Progenitor cell of endocrine pancreas (in vitro differentiated cells): ENCODE measurements at places on chromosomes 2 and 18. TPM values are rescaled to one million over a fixed set of nuclear protein-coding genes. Genes with fewer than 3 reads are reported as not detected.

DNA sequence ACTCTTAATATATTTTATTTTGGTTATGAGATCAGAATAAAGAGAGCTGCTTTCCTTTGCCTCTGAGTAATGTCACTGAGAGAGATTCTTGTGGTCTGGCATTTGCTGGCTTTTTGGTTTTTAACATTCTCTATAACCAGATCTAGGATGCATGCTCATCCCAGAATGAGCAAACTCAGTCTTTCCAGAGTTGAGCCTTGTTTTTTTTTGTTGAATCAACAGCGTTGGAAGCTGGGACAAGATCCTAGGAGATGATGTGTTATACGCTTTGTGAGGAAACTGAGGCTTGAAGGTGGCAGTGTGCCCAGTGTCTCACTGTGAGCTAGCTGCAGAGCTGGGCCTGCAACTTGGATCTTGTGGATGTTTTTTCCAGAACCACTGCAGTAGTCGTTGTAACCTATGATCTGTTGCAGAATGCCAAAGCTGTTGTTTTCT lies 19.5 kb downstream of the MYO1B start:
- DNase-seq: no peak

DNA sequence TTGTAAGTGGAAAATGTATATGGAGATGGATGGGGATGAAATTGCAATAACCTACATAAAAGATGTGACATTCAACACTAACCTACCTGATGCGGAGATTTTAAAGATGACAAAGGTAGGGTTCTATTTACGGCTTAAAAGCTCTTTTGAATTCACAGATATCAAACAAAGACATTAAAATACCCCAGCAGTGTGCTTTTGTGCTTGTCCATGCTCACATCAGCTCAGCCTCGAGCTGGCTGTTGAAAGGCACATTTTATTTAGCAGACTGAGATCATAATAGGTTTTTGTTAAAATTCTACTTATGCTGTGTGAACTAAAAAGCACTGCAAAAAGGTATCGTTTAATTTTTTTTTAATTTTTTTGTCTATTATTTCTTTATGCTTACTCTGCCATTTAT lies 96.0 kb upstream of the CDCA7 start:
- no peak for DNase-seq

DNA sequence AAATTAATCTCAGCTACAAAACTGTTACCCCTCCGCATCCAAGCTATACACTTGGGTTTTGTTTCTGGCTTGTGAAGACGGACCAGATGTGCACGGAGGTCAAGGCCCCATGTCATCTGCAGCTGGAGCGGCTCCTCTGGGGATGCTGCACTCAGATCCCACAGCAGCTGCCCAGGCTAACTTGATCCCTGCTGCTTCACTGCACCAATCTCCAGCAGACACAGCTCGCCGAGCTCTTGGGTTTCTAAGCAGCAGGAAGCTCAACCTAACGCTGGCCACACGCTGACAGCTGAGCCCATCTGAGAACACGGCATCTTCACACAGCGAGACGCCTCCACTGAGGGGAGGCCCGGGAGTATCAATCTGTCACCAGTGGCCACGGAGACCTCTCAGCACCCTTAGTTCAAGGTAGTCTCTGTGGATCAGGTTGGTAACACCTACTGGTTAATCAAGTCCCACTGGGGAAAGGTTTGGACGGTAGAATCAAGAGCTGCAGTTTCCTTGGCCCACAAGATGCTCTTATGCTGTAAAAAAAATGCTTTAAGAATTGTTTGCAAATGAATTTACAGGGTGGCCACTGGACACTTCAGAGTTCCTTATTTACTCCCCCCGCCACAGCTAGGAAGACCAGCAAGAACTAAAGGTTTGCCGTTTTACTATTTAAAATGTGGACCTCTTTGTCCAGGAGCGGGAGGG lies 67.5 kb downstream of the EMILIN2 start:
- DNase-seq: no peak

DNA sequence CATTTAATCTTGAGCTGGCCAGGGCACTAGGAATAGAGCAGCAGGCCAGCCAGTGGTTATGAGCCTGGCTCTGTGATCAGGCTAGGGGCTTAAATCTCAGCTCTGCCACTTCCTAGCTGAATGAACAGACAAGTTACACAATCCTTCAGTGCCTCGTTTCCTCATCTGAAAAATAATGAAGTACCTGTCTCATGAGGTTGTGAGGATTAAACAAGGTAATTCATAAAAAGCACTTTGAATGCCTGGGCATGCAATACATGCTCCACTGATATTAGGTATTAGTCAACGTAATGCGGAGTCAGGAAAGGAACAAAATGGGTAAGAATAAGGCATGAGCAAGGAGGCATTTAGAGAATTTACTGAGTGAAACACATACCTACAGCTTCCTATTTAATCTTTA lies 100.2 kb downstream of the CCBE1 start:
- no peak for DNase-seq

DNA sequence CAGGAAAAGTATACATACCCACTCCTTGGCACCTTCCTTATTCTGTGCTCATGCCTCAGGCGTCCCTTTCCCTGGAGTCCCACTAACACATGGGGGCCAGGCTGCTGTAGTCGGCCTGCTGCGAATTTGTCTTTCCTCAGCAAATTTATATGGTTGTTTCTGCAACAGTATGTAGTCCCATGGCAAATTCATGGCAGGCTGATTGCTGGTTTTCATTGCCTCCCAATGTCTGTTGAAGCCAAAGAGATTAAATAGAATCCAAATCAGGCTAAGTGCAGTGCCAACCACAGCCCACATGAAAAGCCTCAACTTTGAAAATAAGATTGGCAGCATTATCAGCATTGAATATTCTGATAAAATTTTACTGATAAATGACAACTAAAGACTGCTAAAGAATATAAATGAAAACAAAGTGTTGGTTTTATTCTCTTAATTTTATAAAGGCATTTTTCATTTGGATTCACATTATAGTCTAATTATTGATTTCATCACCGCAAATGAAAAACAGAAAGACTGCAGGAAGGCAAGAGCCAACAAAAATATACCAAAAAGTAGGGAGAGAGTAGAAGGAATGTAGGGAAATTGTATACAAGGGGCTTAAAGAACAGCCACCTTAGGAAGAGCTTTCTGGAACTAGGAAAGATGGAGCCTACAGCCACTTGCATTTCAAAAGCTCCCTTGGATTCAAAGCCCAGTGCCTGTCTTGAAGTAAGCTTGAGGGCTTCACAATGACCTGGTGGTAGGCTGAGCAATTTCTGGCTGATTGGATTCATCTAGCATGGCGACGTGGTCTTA lies 283.7 kb upstream of the MMADHC start:
- DNase-seq: no peak

- DNase-seq: no peak
These were observed 343.5 kb downstream of the MTX2 start for GRCh38 chr2:176612736-176613135.

DNA sequence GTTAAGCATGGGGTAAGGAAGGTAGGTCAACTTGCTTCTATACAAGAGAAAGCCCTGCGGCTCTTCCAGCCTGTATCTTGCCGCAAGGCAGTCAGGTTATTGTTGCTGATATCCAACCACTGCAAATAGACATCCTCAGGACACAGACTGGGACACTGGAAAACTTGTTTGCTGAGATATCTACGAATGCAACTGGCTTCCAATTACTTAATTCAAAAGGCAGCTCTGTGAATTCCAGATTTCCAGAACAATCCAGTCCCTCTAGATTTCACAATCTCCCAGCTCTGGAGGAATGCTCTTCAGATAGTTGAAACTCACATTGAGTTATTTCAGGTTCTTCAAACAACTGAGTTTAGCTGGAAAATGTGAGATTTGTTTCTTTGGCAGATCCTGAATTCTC lies 34.6 kb upstream of the SP9 start:
- no peak for DNase-seq

DNA sequence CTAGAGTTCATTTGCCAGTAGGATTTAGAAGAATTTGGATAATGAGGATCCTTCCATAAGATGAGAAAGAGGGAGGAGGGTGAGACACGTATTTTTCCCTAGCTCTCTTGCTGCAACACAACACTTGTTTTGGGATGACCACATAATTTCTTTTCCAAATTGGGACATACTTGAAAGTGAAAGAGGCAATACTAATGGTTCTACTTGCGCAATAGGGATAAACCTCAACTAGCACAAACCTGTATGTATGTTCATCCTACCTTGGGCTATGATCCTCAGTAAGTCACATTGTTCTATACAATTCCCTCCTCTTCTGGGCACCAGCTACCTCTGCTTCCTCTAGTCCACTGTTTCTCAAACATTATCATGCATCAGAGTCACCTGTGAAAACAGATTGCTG lies 1208.8 kb upstream of the LRRTM1 start:
- no peak for DNase-seq

GRCh38 chr18:56995579-56996188 lies 151.2 kb upstream of the BOD1L2 start:
- DNase-seq: no peak

DNA sequence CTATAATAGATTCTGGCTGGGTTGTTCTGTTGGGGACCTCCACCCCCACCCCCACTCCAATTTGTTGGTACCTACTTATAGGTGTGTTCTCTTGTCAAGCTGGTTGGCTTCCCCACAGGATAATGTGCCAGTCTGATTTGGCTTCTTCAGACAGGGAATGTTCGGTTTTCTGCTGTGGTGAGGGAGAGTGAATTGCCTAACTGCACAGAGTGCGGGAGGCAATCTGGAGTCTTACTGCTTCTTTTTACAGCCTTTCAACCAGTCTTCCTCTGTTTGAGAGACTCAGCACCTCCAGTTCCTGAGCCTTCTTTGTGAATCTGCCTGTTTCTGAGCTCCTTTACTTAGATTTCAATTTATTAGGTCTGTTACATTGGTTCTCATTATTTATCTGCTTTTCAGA lies 27.4 kb upstream of the SNORC start:
- no peak for DNase-seq

DNA sequence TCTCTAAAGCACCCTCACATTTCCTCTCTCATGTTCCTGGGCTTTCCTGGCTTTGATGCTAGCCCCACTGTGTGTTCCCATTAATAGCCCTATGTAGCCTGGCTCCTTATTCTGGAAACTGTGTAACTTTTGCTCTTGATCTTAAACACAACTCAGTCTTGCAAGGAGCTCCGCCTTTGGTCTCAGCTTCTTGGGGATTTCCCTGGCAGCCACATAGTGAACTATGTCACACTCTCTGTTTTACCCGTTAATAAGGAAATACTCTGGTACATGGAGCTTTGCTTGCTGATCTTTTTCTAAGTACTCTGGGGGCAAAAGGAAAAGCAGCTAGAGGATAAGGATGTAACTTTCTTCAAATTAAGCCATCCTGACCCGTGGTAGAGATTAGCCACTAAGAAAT lies 259.3 kb downstream of the NEDD4L start:
- no peak for DNase-seq

DNA sequence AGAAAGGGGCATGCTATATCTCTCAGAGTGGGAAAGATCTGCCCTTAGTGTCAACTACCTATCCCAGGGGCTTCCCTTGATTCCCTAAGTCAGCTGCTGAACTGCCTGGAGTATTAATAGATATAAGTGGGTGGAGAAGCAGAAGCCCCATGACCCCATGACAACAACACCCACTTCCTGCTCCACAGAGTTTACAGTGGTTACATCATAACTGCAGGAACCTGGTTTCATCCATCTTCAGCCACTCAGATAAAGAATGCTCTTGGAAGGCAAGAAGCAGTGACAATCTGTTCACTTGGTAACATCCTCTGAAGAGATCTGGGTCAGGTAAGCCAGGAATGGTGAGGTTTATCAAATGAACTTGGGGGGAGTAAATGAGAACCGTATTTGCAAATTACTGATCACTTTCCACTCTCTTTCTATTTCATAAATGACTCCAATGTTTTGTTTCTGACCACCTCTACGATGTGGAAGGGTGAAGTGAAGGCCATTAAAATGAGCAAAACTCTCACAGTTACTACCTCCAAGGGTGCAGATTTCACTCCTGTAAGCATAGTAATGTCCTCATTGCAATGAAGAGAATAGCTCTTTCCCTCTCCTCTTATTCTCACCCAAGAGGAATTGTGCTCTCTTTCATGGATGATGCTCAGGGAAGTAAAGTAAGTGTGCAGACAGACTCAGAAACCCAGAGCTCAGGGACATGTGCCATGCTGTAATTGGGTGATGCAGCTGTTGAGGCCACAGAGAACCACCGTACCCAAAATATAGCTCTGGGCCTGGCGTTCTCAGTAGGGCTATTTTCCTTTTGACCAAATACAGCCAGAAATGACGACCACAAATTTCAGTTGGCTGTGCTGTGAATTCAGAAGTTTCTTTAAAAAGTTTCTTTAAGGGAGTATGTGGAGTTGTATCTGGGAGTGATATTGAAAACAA lies 192.8 kb upstream of the APCDD1 start:
- no peak for DNase-seq

GRCh38 chr2:40546439-40547191 lies 94.7 kb upstream of the SLC8A1 start:
- no peak for DNase-seq

- DNase-seq: no peak
These were observed 1218.8 kb upstream of the LRRTM1 start for GRCh38 chr2:81523344-81523743.

DNA sequence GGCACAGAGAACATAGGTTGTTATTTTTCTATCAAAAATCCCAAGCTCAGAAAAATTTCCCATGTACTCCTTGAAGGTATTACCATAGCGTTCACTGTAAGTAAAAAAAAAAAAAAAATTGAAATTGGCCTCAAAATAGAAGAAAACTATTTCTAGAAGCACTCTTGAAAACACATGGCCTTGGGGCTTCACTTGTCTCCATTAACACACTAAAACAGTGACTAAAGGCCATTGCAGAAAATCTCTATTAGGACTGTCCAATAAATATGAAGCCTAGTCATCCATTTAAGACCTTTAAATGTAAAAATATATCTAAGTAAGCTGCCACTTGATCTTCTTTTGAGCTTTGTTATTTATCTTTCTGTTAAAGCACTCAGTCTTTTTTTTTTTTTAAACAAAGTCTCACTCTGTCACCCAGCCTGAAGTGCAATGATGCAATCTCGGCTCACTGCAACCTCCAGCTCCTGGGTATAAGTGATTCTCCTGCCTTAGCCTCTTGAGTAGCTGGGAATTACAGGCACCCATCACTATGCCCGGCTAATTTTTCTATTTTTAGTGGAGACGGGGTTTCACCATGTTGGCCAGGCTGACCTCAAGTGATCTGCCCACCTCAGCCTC lies 35.8 kb downstream of the CCDC68 start:
- no peak for DNase-seq

- DNase-seq: no peak
These were observed 335.3 kb upstream of the CHST9 start for GRCh38 chr18:27520401-27520800.

The ABCG5 gene
- not detected in 2 replicates for total RNA-seq

The FAM237A gene
- total RNA-seq: not detected in 2 replicates

The REG1B gene
- total RNA-seq: not detected in 2 replicates

The CD302 gene
- 3.6 and 3.9 TPM in 2 replicates for total RNA-seq

The ABCB11 gene
- 0.09 and 0.24 TPM in 2 replicates for total RNA-seq

The ALPG gene
- not detected in 2 replicates for total RNA-seq
